ENCODE measurements at places on chromosomes 11 and 22. TPM values are rescaled to one million over a fixed set of nuclear protein-coding genes. Genes with fewer than 3 reads are reported as not detected.

GRCh38 chr11:35115688-35116030 lies 23.3 kb upstream of the CD44 start:
- DNase-seq: no peak

DNA sequence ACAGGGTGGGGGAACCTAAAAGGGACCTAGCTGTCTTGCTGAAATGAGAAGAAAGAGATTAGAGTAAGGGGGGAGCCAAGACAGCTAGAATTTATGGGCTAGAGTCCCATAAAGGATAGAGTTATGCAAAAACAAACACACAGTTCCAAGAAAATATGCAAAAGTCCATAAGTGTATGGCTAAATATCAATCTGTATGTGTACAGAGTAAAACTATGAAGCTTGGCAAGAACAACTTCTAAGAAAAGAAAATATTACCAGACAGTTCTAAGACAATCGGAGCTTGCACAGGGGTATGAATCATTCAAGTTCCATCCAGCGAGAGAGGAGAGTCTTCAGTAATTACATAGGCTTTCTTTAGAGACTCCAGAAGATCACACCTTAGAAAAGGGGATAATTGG lies 41.8 kb downstream of the GDPD4 start:
- DNase-seq: no peak

GRCh38 chr11:129894278-129895125 lies 876 bp downstream of the NFRKB start:
- DNase-seq: peak; percentile 18

- no peak for DNase-seq
Measured at GRCh38 chr11:134711588-134711987, 299.5 kb upstream of the B3GAT1 start.

DNA sequence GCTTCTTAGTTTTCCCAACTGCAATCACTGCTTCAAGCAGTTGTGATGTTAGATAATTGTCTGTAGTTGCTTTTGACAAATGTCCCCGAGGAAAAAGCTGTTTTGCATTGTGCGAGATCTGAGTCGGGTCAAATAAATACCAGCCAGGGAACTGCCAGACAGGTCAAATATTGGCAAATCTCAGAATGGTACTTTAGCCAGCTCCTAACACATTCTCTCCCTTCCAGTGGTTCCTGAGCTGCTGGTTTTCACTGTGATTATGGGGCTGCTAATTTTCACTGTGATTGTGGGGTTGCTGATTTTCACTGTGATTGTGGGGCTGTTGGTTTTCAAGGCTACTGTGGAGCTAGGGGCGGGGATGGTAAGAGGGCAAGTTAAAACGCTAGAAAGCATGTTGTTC lies 14.3 kb downstream of the RASSF10 start:
- no peak for DNase-seq

DNA sequence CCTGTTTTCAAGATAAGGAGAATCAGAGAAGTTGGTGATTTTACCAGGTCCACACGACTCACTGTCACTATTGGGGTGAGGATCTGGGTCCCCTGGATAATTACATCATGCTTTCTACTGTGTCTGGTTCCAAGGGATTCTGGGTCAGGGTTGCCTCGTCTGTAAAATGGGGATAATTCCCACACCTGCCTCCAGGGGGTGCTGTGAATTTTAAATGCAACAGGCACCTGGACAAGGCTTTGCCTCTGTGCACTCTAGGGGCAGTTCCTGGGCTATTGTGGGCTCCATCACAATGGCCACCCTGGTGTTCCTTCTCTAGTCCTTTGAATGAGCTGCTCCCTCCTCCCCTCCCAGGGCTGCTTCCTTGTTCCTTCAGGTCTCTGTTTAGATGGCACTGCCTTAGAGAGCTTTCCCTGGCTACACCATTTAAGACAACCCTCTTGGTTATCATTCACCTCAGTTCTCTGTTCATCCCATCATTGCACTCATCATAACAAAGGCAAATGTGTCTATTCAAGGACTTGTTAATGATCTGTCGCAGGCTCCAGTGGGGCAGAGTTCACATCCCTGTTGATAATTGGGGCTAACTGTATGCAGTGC lies 178.6 kb downstream of the MIAT start:
- DNase-seq: peak; percentile 66

GRCh38 chr11:65321828-65322485 lies 7.3 kb downstream of the CDC42EP2 start:
- DNase-seq: no peak

DNA sequence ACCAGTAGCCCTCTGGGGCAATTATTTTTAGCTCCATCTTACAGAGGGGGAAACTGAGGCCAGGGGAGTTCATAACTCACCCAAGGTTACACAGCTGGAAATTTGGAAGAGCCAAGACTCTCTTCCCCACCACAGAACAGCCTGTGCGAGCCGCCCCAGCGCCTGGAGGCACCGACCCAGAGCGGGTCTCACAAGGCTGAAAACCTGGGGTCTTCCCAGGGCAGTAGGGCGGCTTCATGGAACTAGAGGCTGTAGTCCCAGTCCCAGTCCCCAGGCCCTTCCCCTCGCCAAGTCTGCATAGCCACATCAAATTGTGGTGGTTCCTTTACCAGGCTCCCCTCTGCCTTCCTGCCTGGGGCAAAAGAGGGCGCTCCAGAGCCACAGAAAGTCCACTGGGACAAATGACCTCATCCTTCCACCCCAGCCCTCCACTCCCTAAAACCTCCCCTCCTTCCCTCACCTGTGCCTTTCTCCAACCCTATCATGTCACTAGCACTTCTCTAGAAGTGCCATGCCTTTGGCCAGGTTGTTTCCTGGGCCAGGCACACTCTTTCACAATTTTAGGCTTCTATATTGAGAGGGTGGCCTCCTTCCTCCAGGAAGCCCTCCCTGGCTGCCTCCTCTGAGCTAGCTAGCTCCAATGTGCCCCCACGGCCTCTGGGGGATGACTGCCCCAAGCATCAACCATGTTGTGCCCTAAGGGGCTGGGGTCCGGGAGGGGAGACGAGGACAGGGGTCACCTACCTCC lies 15.2 kb upstream of the CDC42EP1 start:
- peak; percentile 76 for DNase-seq

DNA sequence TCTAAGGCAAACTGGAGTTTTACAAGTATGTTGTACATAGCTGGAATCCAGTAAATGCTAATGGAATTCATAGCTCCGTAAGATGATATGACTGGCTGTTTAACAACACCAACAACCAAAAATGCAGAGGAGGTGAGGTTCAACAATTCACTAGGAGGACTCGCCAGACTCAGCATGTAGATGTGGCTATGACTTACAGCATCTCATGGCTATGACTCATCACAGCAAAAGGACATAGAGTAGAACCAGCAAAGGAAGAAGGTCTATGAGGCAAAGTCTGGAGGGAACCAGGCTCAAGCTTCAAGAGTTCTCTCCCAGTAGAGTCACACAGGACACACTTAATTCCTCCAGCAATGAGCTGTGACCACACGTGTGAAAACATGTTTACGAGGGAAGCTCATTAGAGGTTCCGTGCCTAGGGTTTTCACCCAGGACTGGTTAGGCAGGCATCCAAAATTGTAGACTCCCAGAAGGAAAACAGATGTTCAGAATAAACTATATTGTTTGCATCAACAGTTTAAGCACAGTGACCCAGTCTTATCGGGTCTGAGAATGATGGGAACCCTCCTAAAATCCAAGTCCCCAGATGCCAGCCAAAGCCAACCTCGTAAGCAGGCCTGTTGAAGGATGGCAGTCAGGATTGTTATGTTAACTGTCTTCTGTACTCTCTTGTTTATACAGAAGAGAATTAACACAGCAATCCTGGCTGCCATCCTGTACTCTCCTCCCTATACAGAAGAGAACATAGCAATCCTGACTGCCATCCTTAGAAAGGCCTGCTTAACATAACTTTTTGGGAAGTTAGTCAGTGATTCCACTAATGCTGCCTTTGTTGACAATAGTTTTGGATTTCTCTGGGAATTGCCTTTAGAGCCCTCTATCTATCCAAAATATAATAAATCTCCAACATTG lies 116.6 kb downstream of the LARGE1 start:
- DNase-seq: no peak

GRCh38 chr22:31148953-31149627 lies 8.8 kb upstream of the PLA2G3 start:
- peak; percentile 72 for DNase-seq

DNA sequence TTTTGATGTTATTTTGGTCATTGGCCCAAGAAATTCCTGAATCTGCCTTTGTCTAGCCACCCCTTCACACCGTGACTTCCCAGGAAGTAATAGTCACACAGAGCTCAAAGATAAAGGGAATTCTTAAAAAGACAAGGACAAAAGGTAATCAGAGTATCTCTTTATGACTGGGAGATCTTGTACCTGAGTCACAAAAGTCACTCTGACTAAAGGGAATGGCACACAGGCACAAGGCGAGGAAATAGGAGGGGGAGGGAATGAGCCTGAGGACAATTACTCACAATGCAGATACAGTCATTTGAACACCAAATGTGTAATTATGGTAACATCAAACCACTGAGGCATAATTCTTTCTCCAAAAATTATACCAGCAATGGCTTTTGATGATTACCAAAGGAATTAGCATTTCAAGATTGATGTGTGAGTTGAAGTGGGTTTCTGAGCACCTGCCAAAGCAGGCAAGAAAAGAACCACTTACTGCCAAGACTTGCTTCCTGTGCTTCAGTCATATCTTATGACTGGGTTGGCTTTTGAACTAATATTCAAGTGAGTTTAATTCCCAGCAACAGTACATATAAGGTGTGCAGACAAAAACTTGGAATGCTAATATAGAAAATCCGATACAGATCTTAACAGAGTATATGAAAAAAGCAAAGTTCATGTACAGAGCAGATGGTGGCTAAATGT lies 856.4 kb downstream of the LRRC4C start:
- no peak for DNase-seq

GRCh38 chr11:60919320-60919719 lies 4.9 kb upstream of the TMEM132A start:
- no peak for DNase-seq

- DNase-seq: peak; percentile 10
Measured at GRCh38 chr11:111602865-111603610, 789 bp downstream of the SIK2 start.

GRCh38 chr11:102436561-102436960 lies 16.0 kb downstream of the TMEM123 start:
- no peak for DNase-seq

DNA sequence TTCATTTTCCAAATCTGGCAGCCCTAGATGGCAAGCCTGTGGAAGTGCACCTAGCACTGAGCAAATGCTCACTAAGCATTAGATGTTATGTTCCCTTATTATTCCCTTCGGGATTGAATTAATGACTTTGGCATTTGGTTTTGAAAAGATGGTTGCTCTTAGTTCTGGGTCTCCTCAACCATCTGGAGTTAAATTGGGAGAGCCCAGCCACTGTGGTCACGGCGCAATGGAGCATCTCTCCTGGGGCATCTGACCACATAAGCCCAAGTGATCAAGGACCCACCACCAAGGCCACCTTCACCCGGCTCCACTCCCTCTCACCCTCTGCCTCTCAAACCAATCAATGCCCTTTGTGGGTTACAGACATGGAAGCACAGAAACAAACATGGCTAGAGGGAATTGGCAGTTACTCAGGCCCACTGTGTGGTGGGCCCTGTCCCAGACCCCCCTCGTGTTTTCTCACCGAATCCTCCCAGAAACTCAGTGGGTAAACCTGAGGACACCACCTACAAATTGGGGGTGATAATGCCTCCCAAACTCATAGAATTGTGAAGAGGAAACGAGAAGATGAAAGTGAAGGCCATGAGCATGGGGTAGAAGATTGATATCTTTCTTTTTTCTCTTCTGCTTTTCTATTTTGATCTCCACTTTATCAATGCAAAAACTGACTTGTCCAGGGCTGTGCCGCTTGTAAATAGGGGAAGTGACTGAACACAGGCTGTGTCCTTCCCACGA lies 52.2 kb downstream of the IRAG1 start:
- no peak for DNase-seq

- DNase-seq: no peak
Measured at GRCh38 chr11:71083105-71083504, 169.3 kb downstream of the SHANK2 start.

DNA sequence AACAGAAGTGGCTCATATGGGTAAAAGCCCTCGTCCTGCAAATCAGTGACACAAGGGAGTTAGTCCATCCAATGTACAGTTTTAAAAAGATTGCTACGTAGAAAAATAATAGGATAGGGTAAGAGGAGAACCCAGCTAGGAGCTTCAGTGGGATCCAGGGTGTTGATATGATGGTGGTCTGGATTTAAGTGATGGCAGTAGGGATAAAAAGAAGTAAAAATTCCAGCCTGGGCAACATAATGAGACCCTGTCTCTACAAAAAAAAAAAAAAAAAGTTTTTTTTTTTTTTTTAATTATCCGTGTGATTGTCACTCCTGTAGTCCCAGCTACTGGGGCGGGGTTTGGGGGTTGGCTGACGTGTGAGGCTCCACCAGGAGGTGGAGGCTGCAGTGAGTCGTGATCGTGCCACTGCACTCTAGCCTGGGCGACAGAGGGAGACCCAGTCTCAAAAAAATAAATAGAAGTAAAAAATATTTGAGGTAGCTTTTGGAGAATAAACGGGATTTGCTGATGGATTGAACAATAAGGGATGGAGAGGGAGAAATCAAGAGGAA lies 7.0 kb upstream of the L3MBTL2 start:
- DNase-seq: no peak

DNA sequence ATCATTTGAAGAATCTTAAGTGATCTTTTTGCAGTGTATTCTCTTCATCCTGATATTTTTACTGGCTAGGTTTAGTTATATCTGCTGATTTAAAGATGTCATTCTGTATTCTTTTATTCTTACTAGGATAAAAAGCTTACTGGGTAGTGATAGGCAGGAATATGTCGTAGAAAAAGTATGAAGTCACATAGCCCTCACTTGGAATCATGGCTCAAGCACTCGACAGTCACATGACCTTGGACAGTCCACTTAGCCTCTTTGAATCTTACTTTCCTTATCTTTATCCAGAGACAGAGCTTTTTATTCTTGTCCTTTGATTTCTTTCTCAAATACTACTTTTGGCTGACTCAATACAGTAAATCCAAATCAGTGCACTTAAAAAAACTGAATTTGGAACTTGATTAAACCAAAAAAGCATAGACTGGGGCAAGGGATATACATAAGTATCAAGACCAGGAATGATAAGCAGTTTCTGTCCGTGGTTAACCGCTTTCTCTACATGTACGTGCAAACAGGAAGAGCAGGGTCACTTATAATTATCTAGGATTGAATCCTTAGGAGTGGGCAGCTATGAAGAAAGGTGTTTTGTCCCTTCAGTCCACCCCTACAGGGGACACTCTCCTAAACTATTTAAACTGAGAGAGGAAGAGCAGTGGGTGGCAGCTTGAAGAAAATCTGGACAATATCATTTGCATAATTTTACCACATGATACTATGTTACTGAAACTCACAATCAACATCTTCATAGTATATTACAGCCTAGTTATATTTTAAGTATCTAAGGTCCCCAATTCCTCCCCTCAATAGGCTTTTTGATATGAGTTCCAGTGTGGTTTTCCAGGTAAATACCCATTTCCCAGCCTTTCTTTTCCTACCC lies 8.0 kb downstream of the MMP7 start:
- DNase-seq: no peak

GRCh38 chr11:111694851-111695250 lies 71.3 kb downstream of the PPP2R1B start:
- no peak for DNase-seq

GRCh38 chr11:13344818-13345217 lies 67.2 kb downstream of the BMAL1 start:
- DNase-seq: no peak

Gene KCTD14
- total RNA-seq: 7.7 TPM

Gene CLDN5
- not detected for total RNA-seq

Gene MN1
- 4.5 TPM for total RNA-seq

Gene GLYATL2
- 0.69 TPM for total RNA-seq

Gene CCDC82
- total RNA-seq: 23.7 TPM

Gene FADS2
- total RNA-seq: 2.8 TPM

Measured in SJSA1 (cell line).